AG09309 (cell line): ENCODE measurements at places on chromosomes 1 and 21.

- no peak for DNase-seq
Observed at GRCh38 chr1:1124508-1124785, 8.6 kb upstream of the C1orf159 start.

- no peak for DNase-seq
Observed at GRCh38 chr1:7315946-7316345, 455.1 kb upstream of the VAMP3 start.

GRCh38 chr21:46097336-46098293, at the start of gene COL6A2:
Gene COL6A2 (plus strand): TSS chr21:46098112.
- DNase-seq: no peak

DNA sequence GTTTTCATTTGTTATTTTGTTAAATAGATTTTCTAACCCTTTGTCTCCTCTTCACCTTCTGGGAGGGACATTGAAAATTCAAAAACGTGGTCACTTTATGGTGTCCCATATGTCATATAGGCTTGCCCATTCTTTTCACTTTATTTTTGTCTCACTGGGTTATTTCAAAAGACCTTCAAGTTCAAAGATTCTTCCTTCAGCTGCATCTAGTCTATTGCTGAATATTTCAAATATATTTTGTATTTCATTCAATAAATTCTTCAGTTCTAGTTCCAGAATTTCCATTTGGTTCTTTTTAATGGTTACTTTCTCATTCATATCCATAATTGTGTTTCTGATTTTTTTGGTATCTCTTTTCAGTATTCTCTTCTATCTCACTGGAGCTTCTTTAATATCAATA, 11.6 kb upstream of the KCTD3 start:
- no peak for DNase-seq

- no peak for DNase-seq
Observed at GRCh38 chr21:39180429-39181019, 2.7 kb downstream of the PSMG1 start.

- DNase-seq: no peak
Observed at GRCh38 chr1:205444300-205444930, 11.4 kb downstream of the BLACAT1 start.

- DNase-seq: no peak
Observed at GRCh38 chr1:226100436-226101391, 38.2 kb downstream of the H3-3A start.

DNA sequence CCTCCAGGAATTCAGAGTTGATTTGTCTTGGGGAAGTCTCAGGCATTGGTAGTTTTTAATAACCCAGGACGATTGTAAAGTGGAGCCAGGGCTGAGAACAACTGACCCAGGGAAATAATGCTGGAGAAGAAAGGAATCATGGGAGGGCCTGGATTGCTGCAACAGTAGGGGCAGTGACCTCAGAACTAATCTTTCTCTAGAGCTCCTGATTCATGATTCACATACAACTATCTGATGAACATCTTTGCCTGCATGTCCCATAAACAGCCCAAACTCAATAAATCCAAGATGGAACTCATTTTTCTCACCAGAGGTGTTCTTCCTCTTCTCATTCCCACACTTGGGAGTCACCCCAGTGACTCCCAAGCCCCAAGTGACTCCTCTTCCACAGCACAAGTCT, 8.1 kb upstream of the G0S2 start:
- DNase-seq: no peak

DNA sequence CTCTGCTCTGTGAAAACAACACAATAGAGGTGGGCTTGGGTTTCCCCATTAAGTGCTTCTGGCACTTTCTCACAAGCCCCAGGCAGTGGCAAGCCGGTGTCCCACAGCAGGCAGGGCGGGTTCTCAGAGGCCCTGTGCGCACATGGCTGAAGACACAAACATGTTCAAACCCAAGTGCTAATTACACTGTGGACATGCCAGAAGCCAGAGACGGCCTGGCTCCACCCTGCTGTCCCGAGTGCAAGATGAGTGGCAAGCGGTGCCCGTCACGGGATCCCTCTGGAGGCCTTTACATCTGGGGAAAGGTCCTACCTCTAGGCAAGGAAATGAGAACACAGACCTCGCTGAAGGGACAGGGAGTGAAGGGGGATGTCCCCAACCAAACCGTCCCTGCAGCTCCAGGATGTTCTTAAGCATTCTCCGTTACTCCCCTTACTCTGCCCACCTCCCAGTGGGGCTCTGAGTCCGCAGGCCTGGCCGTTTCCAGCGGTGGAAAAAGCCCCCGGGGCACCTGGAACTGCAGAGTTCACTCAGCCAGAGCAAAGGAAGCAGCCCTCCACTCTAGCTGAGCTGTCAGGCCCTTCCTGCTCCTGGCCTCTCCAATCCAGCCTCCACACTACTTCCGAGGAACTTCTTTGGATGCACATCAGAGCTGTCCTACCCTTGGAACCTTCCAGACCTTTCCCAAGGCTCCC, 57.4 kb downstream of the SLC66A1 start:
- no peak for DNase-seq

- no peak for DNase-seq
Observed at GRCh38 chr1:18572022-18572880, 58.4 kb upstream of the PAX7 start.

DNA sequence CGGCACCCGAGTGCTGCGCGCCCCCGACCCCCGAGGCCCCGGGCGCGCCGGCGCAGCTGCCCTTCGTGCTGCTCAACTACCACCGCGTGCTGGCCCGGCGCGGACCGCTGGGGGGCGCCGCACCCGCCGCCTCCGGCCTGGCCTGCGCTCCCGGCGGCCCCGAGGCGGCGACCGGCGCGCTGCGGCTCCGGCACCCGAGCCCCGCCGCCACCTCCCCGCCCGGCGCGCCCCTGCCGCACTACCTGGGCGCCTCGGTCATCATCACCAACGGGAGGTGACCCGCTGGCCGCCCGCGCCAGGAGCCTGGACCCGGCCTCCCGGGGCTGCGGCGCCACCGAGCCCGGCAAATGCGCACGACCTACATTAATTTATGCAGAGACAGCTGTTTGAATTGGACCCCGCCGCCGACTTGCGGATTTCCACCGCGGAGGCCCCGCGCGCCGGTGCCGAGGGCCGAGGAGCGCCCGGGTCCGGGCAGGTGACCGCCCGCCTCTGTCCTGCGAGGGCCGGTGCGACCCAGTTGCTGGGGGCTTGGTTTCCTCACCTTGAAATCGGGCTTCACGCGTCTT, 49.0 kb downstream of the SIM2 start:
- no peak for DNase-seq

- DNase-seq: no peak
Observed at GRCh38 chr1:65048335-65048734, 82.0 kb upstream of the JAK1 start.

DNA sequence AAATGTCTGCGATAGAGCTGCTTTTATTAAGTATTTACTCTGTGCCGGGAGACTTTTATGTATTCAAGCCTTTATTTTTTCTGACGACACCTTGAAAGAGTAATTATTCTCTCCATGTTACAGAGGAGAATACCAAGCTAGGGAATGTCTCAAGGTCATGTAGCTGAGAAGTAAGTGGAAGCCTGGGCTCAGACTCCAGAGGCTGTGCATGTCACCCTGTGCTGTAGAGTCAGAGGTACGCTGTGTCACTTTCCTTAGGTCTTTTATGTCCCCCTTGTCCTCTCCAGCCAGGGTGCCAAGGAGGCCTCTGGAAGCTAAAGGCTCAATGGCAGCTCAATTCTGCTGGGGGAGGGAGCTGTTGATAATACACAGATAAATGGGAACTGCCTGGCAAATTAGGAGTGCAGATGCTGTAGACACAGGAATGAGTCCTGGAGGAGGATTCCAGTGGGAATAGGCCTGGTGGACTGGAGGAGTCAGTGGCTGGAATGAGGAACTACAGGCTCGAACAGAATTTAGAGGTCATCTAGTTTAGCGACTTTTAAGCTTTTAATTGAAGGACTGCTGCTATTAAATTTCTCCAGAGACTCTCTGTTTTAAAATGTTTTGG, 9.3 kb upstream of the IL19 start:
- no peak for DNase-seq

DNA sequence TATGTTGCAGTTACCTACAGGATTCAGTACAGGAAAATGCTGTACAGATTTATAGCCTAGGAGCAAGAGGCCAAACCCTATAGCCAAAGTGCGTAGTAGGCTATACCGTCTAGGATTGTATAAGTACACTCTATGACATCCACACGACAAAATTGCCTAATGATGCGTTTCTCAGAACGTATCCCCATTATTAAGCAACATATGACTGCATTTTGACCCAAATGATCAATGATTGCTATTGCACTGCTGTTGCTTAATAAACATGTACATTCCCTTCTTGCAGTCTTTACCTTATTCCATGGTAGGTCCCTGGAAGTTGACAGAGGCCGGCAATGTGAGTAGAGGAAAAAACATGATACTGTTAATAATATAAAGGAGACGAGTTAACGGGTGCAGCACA, 33.0 kb downstream of the LRRC8C start:
- DNase-seq: no peak

- DNase-seq: no peak
Observed at GRCh38 chr1:43349594-43350306, 9.0 kb upstream of the CDC20 start.

DNA sequence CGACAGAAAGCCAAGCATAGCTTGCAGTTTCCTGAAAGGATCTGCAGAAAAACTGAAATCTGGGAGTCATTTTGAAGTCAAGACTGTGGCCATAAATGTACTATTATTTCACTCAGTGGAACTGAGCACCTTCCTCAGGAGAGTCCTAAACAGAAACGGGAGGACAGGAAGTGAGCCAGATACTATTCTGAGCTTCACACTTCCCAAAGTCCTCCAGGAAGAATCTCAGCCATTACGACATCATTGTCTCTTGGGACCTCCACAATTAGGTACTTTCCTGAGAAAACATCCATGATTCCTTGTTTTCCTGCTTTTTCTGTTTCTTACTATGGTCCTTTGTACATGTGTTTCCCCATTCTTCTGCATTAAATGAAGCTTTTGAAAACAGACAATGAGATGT, 299.2 kb upstream of the USP25 start:
- no peak for DNase-seq

DNA sequence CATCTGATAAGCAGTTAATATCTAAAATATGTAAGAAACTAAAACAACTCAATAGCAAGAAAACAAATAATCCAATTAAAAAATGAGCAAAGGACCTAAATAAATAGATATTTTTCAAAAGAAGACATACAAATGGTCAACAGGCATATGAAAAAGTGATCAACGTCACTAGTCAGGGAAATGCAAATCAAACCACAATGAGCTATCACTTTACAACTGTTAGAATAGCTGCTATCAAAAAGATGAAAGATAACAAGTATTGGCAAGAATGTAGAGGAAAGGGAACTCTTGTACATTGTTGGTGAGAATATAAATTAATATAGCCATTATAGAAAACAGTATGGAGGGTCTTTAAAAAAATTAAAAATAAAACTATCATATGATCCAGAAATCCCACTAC, 40.7 kb upstream of the NEK7 start:
- DNase-seq: no peak

DNA sequence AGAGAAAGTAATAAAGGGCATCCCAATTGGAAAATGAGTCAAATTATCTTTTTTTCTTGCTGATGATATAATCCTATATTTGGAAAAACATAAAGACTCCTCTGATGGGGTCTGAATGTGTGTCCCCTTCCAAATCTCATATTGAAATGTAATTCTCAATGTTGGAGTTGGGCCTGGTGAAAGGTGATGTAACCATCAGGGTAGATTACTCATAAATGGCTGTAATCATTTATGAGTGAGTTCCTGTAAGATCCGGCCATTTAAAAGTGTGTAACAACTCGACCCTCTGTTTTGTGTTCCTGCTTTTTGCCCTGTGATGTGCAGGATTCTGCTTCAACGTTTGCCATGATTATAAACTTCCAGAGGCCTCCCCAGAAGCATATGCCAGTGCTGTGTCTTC, 44.3 kb upstream of the MAP1LC3C start:
- no peak for DNase-seq

DNA sequence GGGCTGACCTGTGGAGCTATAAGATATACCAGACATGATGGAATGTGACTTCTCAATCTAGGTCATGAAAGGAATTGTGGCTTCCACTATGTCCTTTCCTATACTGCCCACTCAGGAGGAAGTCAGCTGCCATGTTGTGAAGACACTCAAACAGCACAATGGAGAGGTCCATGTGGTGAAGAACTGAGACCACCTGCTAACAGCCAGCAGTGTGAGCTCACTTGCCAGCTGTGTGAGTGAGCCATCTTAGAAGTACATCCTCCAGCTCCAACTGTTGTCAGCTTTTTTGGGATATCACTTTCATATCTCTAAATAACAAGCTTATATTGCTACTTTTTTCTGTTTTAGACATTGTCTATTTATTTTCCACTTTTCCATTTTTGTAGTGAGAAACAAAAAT, 29.7 kb downstream of the OLFML3 start:
- DNase-seq: no peak
